ENCODE measurements at places on chromosomes 5 and 9. TPM values are rescaled to one million over a fixed set of nuclear protein-coding genes. Genes with fewer than 3 reads are reported as not detected.

The HRH2 gene
- total RNA-seq, result 36.1 TPM

The C6 gene
- total RNA-seq, result not detected

The C5orf22 gene
- 23.4 TPM for total RNA-seq

The SREK1 gene
- total RNA-seq, result 69.9 TPM

The SPATA31C1 gene
- total RNA-seq, result not detected

The IGIP gene
- total RNA-seq, result 5.8 TPM

The OR1J2 gene
- not detected for total RNA-seq
